HCT116 (cell line): ENCODE measurements at places on chromosomes 4 and X. TPM values are rescaled to one million over a fixed set of nuclear protein-coding genes. Genes with fewer than 3 reads are reported as not detected.

TXK gene
- 1.7 TPM for total RNA-seq

DNA sequence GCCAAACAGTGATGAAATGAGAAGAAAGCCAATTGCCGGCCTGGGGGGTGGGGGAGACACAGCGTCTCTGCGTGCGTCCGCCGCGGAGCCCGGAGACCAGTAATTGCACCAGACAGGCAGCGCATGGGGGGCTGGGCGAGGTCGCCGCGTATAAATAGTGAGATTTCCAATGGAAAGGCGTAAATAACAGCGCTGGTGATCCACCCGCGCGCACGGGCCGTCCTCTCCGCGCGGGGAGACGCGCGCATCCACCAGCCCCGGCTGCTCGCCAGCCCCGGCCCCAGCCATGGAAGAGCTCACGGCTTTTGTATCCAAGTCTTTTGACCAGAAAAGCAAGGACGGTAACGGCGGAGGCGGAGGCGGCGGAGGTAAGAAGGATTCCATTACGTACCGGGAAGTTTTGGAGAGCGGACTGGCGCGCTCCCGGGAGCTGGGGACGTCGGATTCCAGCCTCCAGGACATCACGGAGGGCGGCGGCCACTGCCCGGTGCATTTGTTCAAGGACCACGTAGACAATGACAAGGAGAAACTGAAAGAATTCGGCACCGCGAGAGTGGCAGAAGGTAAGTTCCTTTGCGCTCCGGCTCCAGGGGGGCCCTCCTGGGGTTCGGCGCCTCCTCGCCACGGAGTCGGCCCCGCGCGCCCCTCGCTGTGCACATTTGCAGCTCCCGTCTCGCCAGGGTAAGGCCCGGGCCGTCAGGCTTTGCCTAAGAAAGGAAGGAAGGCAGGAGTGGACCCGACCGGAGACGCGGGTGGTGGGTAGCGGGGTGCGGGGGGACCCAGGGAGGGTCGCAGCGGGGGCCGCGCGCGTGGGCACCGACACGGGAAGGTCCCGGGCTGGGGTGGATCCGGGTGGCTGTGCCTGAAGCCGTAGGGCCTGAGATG lies at the start of gene SHOX:
Gene SHOX (plus strand): TSS at position 180 of the 885 bp plus-strand sequence. CDS start 107 bp downstream, at position 287.
- no peaks in the 10 kb centered on the region for H3K27me3 ChIP-seq
- no peak for DNase-seq
- no peaks in the 10 kb centered on the region for H3K4me1 ChIP-seq
- no peak within 1 kb of the TSS for H3K4me3 ChIP-seq
- no peaks in the 10 kb centered on the region for H3K36me3 ChIP-seq
- H3K27ac ChIP-seq, result no peak within 1 kb of the TSS

DNA sequence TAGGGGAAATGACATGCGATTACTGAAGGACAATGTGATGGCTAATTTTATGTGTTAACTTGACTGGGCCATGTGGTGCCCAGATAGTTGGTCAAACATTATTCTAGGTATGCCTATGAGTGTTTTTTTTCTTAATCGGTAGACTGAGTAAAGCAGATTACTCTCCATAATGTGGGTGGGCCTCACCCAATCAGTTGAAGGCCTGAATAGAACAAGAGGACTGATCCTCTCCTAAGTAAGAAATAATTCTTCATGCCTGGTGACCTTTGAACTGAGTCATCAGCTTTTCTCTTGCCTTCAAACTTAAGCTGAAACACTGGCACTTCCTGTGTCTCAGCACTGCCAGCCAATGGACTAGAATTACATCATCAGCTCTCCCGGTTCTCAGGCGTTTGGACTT lies 164.0 kb upstream of the FGF13 start:
- no peaks in the 10 kb centered on the region for H3K27me3 ChIP-seq
- no peak overlapping the region for H3K27ac ChIP-seq
- no peaks in the 10 kb centered on the region for H3K4me1 ChIP-seq
- no peak for DNase-seq
- H3K4me3 ChIP-seq, result no peak overlapping the region

DNA sequence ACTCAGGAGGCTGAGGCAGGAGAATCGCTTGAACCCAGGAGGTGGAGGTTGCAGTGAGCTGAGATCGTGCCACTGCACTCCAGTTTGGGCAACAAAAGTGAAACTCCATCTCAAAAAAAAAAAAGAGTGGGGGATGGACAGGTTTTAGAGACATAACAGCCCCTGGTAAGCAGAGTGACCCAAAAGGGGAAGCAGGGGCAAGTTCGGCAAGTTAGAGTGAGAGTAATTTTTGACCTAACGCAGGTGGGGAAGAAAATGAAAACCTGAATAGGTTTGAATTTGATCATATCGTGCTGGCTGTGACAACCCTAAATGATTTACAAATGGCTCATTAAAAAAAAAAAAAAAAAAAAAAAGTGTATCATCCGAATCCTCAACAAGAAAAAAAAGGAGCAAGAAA lies 25.7 kb upstream of the TMEM131L start:
- DNase-seq, result no peak
- no peaks in the 10 kb centered on the region for H3K4me1 ChIP-seq
- no peak overlapping the region for H3K27ac ChIP-seq

GABRQ gene
- 4.2 TPM for total RNA-seq

PUDP gene
- total RNA-seq, result 20.3 TPM

DNA sequence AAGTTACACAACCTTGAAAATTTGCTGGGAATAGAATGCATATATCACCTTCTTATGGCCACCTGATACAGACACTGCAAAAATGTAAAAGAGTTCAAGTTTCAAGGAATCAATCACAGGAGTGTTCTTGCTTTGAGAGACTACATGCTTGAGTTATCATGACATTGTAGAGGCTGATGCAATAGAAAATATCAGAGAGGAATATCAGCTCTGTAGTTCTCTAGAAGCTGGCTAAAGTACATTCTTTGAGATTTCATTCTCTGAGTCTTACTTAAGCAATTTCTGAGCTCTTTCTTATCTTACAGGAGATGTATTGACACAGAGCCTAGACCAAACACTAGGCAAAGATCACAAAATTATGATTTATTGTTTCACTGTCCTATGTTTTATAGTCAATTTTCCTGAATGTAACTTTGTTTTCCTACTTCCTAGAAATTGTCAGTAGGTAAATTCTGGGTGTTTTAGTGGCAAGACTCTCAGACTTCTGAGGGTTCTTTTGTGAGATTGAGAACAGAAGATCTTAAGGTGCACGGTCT lies 152.1 kb upstream of the HPGD start:
- H3K27me3 ChIP-seq, result no peaks in the 10 kb centered on the region
- no peak for DNase-seq
- no peak overlapping the region for H3K4me3 ChIP-seq
- no peaks in the 10 kb centered on the region for H3K4me1 ChIP-seq
- H3K27ac ChIP-seq, result no peak overlapping the region

DNA sequence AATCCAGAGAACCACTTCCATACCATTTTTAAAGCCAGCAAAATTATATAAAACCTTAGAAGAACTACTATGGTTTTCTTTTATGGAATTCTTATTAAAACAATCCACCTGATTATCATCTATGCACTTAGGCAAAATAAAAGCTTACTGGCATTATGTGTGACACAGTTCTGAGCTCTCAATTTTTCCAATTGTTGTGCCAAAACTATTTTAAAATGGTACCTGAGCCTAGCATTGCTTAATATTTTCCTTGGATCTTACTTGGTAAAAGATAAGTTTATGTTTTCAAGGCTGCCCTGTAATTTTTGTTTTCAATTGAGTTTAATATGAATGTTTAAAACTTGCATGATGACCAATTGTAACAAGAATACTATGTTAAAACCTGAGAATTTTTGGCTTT lies 201.3 kb downstream of the MAD2L1 start:
- H3K36me3 ChIP-seq, result no peaks in the 10 kb centered on the region
- DNase-seq, result no peak
- H3K4me3 ChIP-seq, result no peak overlapping the region
- H3K4me1 ChIP-seq, result no peaks in the 10 kb centered on the region
- H3K27ac ChIP-seq, result no peak overlapping the region

DNA sequence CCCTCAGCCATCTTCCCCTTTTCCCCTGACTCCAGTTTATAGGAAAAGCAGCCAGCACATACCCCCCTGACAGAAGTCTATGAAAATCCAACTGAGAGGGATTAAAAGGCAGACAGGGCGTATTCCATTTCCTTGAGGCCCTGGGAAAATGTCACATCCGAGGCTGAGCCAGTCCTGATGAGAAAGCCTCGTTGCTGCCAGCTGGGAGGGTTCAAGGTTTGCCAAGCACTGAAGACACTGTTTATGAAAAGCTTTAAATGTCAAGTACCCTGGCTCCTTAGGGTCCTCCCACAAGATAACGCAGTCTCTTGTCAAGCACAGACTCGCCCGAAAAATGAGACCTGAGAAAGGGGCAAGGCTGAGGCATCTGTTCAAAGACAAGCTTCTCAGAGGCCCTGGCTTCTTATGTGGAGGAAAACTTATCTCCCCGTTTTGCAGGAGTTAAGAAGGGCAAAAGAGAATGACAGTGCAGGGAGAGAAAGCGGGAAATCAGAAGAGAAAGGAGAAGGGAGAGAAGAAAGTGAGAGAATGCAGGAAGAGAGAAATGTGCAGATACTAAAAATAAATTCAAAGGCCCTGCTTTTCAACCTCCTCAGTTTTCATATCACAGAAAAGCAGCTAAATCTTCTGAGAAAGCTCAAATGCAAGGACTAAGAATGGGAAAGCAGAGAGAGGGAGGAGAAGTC lies 44.7 kb downstream of the SCD5 start:
- no peaks in the 10 kb centered on the region for H3K36me3 ChIP-seq
- no peaks in the 10 kb centered on the region for H3K27me3 ChIP-seq
- DNase-seq, result no peak
- no peak overlapping the region for H3K27ac ChIP-seq
- peaks cover 8% of the 10 kb centered on the region; the same call in 1 of the 2 replicates for H3K4me1 ChIP-seq
- H3K4me3 ChIP-seq, result no peak overlapping the region

SSX4 gene
- not detected for total RNA-seq

SASH3 gene
- total RNA-seq, result 0.42 TPM

- no peaks in the 10 kb centered on the region for H3K36me3 ChIP-seq
- H3K4me3 ChIP-seq, result no peak overlapping the region
- no peak for DNase-seq
- no peaks in the 10 kb centered on the region for H3K27me3 ChIP-seq
- H3K4me1 ChIP-seq, result peaks cover under 1% of the 10 kb centered on the region; the same call in 1 of the 2 replicates
Observed at GRCh38 chrX:107753187-107753586, 22.4 kb downstream of the TSC22D3 start.

DNA sequence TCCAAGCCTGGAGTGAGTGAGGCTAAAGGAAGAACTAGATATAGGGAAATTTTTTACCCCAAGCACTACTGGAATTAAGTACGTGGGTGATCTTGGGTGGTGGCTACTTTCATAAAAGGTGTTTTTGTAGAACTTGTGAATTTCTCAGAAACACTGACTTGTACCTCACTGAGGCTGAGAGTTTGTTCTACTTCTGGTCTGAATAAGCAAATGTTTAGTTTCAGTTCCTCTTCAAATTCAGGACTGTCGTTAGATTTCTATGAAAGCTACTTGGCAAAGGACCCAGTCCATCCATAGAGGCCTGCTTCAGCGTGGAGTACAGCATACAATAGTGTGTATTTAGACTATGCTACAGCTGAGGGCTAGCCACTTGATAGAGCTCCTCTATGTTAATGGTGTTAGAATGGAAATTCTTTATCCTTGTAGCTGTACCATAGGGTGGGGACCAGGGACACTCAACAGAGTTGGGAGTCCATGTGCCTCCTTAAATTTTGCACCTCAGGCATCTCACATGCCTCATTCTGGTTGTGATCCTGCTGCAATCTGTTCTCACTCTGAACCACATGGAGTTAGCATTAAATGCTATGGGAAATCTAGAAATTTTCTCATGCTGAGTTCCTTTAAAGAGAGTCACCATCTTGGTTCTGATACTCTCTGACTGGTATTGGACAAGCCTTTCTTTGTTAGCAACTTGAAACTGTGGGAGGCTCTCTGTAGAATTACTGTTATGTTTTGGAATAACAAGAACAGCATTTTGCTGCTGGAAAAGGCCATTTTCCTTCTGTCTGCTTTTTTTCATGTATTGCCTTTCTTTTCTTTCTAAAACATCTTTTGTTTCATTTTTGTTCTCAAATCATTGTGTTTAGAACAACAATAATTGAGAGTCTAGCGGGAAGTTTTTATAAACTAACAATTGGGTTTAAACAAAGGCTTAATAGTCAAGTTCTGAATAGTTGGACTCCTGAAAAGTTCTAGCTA lies 86.8 kb downstream of the PDGFRA start:
- no peak overlapping the region for H3K4me3 ChIP-seq
- DNase-seq, result no peak
- no peak overlapping the region for H3K27ac ChIP-seq
- no peaks in the 10 kb centered on the region; the same call in 1 of the 2 replicates for H3K27me3 ChIP-seq

GRPR gene
- 0.15 TPM for total RNA-seq

GRCh38 chr4:15234116-15234855 lies 193.5 kb upstream of the C1QTNF7 start:
- no peak overlapping the region for H3K4me3 ChIP-seq
- H3K36me3 ChIP-seq, result no peaks in the 10 kb centered on the region
- no peak overlapping the region for H3K27ac ChIP-seq
- no peaks in the 10 kb centered on the region; the same call in 1 of the 2 replicates for H3K27me3 ChIP-seq

DNA sequence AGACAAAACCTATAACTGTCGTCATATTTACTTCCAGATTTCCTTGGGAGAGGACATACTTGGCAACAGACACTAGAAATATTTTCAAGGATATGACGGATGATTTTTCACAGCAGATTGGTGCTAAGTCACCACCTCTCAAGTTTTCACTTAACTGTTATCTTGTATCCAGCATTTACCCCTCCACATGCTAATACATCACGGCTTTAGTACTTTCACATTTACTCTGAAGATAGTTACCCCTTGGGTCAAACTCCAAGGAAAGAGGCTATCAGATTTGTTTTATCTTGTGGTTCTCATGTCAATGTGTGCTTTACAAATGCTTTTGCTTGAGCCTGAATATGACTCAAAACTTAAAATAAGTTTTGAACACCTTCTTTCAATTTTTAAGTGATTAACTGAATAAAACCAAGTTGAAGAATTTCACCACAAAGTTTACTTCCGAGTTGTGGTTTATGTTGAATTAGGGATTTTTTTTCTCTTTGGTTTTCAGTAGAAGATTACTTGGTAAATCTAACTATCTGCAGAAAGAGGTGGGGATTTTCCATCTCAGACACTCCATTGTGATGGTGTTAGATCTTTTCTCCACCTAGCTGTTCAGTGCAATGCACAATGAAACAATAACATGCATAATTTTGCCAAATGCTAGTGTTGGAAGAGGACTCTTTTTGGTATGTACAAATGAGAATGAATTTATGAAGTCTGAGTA lies 75.4 kb upstream of the FAT1 start:
- H3K27ac ChIP-seq, result no peak overlapping the region
- peaks cover 11% of the 10 kb centered on the region for H3K4me1 ChIP-seq
- no peaks in the 10 kb centered on the region for H3K27me3 ChIP-seq
- no peak overlapping the region for H3K4me3 ChIP-seq

DNA sequence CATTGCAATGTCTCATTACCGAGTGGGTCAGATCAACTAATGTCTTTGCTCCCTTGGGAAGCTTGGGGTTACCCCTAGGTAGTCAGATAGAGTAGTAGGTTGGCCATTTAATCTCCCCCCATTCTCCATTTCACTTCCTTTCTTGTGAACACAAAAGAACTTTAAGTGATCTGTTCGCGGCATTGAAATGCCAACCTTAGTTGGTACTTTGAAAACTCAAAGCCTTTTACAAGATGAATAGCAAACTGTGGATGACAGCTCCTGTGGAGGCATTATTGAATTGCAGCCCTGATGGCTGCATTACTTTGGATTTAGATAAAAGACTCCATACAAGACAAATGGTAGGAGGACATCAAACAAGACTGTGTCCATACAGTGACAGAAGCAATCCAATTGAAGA lies 469.1 kb downstream of the GBA3 start:
- no peak for DNase-seq
- H3K36me3 ChIP-seq, result no peaks in the 10 kb centered on the region
- H3K4me3 ChIP-seq, result no peak overlapping the region
- no peaks in the 10 kb centered on the region for H3K4me1 ChIP-seq
- no peak overlapping the region for H3K27ac ChIP-seq

- no peak for DNase-seq
- no peaks in the 10 kb centered on the region for H3K4me1 ChIP-seq
- no peaks in the 10 kb centered on the region for H3K27me3 ChIP-seq
Observed at GRCh38 chrX:9573282-9574106, 108.6 kb downstream of the TBL1X start.
